ENCODE measurements at places on chromosomes 16 and 17.

DNA sequence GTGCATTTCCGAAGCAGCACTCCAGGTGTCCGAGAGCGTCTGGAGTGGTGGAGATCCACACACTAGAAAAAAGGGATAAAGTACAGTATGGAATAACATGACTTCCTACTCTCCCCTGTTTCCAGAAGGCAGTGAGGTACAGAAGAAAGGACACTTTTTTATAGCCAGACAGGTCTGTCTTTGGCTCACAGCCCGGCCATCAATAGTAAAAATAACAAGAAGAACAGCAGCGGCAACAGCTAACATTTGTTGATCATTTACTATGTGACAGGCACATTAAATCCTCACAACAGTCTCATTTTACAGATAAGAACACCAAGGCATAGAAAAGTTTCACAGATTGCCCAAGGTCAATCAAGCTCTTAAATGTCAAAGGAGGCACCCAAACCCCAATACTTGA lies 16.2 kb downstream of the DYNLRB2 start:
- no peak for DNase-seq

GRCh38 chr16:70529051-70529777 lies 5.6 kb downstream of the SF3B3 start:
- no peak for DNase-seq

DNA sequence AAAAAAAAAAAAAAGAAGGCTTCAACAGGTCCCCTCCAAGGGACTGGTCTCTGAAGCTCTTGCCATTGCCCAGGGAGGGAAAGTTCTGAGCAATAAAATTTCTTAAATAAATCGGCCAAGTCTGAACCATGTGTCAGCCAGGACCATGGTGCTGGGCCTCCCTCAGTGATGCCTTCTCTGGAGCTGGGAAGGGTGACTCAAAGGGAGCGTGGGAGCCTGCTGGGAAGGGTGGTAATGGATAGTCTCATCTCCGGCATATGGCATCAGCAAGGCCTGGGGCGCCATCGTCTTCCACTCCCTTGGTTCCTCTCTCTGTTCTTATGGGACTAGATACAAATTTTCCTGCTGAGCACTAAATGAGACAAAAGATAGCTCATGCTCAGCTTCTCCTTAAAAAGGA lies 2.3 kb downstream of the VKORC1 start:
- DNase-seq: no peak

DNA sequence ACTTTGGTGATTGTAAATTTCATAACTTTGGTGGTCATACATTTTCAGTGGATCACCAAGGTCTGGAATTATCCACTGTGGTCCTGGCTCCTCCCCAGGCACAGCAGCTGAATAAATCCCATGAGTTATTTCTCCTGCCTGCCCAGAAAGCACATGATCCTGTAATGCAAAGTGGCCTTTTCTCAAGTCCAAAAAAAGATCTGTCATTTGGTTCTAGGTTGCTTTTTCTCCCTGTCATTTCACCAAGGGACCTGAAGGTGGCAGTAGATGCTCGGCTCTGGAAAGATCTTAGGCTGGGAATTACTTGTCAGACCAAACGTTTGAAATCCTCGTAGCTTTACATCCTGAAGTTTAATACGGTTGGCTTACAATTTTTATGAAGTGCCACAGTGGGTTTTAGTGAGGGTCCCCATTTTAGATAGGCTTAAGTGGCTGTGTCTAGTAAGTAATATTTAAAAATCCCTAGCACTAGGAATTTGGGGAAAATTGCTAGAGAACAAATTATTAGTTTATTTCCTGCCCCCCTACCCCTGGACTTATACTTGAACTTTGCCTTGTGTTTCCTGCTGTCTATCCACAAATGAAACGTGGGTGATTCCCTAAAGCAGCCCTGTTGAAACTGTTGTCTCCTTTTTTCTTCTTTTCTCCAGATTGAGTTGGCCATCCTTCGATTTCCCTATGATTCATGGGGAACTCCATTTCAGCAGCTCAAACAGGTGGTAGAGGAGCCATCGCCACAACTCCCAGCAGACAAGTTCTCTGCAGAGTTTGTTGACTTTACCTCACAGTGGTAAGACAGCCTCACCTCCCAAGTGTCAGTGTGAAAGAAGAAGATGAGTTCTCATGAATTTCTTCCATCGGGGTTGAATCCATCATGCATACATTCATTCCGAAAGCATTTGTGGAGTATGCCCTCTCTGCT lies 111.7 kb downstream of the MAP2K6 start:
- no peak for DNase-seq

- DNase-seq: no peak
Measured at GRCh38 chr17:69672924-69673323, 258.4 kb downstream of the MAP2K6 start.

DNA sequence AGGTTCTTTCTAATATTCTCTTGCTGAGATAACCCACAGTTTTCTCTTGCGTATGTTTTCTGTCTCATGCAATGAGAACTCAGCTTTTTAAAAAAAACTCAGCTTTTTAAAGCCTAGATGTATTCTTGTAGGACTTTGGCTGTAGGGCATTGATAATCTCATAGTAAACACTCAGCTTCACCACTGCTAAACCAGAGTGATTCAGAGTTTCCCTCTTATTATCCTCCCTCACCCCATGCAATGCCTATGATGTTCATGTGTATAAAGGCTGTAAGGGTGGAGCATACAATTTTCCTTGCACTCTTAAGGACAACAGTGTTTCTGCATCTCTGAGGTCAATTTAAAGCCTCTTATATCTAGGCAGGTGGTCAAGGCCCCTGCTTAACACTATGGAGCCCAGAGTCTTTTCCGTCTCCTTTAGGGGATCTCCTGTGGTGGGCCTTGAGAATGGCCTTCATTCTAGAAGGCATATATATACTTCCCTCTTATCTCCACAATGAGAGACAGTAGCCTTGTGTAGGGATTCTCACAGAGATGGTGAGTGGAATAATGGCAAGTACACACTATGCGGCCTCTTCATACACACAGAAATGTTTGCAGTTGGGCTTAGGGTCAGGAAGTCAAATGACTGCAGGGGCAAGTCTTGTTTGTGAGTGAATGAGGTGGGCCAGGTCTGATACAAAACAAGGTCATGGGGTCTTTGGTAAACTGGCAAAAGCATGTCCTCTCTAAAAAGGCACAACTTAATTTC lies 279.6 kb downstream of the HS3ST3A1 start:
- DNase-seq: no peak

DNA sequence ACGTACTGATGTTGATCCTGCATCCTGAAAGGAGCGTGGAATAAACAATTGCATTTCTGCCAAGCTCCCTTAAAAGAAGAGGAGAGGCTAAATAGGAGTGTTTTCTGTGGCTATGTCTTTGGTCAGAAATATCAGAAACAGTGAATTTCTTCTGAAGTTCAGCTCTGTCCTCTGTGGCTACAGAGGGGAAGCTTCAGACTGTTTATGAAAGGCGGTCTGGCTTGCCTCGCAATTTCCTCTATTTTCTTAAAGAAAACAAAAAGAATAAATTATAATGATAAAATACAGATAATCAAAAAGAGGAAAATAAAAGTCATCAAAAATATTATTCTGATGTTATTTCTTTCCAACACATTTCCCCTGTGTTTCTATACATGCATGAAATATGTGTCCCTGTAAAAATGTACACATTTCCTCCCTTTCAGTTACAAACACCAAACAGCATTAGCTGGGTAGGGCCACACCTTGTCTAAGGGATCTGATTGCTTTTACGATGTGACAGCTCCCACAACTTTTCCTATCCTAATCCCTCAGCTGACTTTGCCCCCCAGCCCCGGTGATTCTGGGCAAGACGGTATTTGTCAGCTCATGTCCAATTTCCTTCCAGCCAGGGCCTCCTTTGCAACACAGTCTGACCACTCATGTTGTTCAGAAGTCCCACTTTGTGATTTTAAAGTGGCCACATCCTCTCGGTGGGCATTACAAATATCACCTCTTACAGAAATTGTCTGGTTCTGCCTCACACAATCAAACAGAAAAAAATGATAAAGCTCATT lies 439.0 kb downstream of the HS3ST3B1 start:
- DNase-seq: no peak

DNA sequence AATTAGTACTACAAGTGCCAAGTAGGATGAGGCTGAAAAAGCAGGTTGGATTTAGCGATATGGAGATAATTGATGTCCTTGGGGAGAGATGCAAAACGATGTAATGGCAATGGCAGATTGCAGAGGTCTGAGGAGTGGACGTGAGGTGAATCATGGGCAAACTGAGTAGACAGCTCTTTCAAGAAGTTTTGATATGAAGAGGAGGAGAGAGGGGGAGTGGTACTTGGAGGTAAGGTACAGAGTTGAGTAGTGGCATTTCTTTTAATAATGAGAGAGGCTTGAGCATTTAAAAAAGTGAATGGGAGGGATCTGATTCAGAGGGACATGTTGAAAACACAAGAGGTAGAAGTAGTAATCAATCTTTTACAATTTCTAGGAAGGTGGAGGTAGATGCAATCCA lies 17.7 kb upstream of the VPS4A start:
- DNase-seq: no peak

DNA sequence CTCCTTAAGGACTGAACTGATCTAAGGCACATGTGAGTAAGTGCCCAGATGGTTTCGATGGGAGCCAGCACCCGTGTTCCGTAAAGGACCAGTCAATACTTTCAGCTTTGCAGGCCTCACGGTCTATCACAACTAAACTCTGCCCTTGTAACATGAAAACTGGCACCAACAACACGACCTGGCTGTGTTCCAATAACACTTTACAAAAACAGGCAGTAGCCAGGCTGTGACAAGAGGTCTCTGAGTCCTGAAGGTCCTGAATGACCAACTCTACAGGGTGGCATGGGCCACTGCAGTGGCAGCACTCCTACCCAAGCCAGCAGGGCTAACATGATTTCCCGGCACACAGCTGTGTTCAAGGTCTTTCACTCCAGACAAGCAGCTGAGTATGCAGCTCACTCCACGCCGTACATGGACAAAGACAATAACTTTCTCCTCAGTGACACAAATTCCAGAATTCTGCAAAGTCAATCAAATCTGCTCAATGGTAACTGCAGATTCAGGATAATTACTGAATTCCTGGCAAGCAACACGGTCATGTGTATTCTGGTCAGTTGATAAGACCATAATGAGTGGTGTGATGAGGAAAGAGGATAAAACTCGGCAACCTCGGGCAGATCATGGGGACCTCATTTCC lies 15.3 kb downstream of the NPLOC4 start:
- no peak for DNase-seq

Data from frontal cortex (tissue), 4 donors.